Activated CD8-positive, alpha-beta memory T cell treated with anti-CD3 and anti-CD28 coated beads for 1 hour (primary cell): ENCODE measurements at places on chromosomes 2 and 18.

DNA sequence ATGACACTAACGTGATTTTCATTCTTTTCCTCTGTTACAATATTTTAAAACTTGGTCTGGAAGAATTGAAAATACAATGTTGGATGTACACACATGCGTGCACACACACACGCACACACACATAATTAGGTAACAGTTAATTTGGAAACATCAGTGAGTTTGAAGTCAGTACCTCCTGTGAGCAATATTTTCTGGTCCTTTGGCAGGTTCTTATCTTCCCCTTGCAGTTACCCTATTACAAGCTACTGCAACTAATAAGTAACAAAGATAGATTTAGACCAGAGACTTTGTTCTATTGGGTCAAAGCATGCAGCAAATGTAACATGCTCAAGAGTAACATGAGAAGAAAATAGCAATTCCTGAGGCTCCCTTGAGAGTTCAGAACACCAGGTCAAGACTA is 73.3 kb downstream of the ZNF385B start:
- DNase-seq: no peak

- no peak for DNase-seq
Observed at GRCh38 chr2:17583646-17584045, 43.1 kb downstream of the VSNL1 start.

GRCh38 chr2:127011231-127011661 is 95.7 kb downstream of the BIN1 start:
- no peak for DNase-seq

DNA sequence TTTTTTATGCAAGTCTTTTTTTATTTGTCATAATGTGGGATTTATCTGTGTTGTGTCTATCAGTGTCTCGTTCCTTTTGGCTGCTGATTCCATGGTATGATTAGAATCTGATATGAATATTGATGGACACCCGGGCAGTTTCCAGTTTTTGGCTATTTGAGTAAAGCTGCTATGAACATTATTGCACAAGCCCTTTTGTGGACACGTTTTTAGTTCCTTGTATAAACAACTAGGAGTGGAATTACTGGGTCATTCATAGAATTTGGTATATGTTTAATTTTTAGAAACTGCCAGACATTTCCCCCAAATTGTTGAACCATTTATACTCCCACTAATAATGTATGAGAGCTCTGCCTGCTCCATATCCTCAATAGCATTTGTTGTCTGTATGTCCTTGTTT is 26.6 kb downstream of the HK2 start:
- DNase-seq: no peak

DNA sequence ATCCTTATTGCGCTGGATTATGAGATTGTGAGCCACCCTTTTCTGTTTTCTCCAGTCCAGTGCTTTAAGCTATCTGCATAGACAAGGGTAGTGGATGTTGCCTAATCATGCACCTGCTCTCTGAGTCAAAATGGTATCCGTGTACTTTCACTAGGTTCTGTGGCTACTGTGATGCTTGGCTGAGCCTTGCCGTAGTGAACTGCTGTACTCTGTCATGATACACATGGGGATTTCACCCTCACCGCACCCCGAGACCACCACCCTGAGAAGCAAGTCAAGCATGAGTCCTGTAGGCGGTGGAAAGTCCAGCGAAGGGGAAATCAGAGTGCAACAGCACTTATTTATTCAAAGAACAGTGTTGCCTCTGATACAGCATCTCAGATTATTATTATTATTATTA is 55.0 kb downstream of the ARHGAP25 start:
- DNase-seq: no peak

- DNase-seq: no peak
Observed at GRCh38 chr2:117512307-117512706, 302.2 kb upstream of the DDX18 start.

DNA sequence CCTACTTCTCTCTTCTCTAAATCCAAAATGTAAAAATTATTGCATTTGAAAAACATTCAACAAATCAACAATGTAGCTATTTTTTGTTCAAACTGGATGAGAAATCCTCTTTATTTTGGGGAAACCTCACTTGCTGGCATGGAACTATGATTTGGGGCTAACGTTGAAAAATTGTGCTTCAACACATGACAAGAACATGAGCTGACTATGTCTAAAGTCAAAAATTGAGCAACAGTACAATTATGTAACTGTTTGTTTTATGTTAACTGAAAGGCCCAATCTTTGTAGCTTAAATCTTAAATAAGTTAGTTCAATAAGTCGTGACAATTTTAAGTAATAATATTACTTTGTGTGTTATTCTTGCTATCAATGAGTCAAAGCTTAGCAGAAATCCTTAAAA is 67.3 kb downstream of the TMEFF2 start:
- no peak for DNase-seq

DNA sequence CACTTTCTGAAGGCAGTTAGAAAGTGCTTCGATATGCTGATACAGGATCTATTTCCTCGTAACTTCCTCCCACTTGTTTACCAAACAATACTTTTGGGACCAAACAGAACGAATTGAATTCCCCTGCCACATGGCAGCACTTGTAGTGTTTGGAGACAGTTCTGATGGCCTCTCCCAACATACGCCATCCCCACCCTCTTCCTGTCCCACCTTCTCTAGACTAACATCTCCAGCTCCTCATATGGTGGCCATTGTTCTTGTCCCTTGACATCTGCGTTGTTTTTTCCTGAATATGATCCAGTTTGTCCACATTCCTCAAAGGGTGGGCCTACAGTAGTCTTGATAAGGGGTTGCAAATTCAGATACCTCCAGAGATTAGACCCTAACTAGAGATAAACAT is 53.4 kb upstream of the ANKRD44 start:
- DNase-seq: no peak

DNA sequence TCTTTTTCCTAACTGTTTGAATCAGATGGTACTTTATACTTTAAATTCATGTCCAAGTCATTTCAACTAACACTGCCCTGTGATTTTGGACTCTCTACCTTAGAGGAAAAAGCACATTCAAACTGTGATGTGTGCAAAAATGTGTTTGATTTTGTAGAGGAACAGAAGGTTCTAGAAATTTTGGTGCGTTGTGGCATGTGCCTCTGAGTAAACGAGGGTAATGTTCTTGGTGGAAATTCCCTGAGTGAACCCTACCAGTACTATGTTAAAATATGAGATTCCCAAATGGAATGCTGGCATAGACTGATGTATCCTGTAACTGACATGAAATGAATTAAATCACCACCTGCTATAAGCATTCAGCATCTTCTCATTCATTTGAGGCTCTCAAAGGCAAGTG is 901.9 kb upstream of the KLHL29 start:
- no peak for DNase-seq

DNA sequence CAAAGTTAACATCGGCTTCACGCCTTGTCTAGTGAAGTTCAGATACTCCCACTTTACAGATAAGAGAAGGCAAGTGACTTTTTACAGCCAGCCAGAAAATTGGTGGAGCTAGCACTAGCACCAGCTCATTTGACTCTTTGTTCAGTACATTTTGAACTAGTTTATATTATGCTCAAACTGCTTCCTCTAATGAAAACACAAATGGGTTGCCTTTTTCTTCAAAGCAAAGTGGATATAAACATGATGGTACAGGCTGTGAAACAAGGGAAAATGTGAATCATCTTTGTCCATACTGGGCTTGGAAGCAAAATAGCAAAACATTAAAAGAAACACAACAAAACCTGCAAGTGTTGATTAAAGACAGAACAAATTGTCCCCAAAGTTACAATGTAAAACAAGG is 99.6 kb upstream of the LHCGR start:
- DNase-seq: no peak

GRCh38 chr18:36331521-36331971 is 34.0 kb downstream of the FHOD3 start:
- DNase-seq: no peak

DNA sequence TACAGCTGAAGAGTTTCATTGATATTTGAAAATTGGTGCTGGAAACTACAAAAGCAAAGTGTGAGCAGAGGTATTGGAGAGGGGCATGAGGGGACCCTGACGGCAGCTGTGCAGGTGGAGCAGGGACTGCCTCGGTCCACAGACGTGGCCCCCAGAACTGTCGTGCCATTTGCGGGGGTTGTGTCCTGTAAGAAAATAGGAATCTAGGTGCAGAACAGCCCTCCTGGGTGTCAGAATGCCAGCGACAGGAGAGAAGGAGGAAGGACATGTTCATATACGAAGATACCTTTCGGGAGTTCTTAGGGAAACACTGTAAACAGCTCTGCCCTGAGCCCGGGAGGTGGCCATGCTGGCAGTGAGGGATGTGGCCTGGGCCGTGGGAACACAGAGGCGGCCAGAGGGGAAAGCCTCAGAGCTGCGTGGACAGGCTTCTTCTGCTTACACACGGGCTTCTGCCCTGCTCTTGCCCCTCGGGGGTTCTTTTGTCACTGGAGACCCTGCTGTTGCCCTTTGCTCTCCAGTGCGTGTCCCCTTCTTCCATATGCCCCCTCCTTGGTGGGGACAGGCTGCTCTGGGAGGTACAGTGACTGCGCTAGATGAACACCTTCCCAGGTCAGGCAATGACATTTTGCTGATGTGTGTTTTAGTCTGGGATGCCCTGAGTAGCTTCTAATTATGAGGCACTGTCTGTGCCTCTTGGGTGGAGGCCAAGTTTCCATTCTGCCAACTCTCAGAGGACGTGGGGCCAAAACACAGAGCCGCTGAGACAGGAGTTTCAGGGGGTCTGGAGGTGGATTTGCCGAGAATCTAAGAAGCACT is 81.9 kb upstream of the TXNDC2 start:
- DNase-seq: no peak

DNA sequence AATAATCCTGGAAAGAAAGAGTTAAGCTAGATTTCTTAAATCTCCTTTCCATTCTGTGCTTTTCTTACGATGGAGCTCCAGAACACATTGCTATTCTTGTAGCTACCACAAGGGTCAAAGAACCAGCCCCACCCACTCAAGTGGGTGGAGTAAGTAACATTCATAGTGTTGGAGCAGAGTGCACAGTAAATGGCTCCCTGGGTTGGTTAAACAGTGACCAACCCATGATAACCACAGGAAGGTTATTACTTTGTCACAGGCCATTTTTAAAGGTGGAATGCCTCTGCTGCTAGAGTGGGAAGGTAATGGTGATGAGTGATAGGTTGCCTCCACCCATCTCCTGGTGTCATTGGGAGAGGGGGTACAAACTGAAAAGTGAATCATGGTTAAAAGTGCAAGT is 13.9 kb downstream of the ARPC2 start:
- no peak for DNase-seq

GRCh38 chr2:66481100-66481549 is 46.2 kb downstream of the MEIS1 start:
- no peak for DNase-seq

GRCh38 chr18:79798999-79799370 is 1.2 kb downstream of the KCNG2 start:
- DNase-seq: no peak

DNA sequence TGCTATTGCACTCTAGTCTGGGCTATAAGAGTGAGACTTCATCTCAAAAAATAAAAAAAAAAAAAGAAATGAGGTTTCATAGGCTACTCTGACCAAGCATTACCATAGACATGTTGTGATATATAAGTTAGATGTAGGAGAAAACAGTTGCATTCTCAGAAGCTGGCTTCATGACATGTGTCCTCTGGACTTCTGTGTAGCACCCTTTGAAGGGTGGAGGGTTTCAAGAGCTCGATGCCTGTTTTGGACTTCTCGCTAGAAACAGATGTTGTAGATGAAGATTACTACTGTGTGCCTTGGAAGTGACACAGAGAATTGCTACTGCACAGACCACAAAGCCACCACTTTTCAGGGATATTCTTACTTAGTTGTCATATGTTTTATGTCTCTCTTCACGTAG is 91.0 kb downstream of the TMEM247 start:
- DNase-seq: no peak

DNA sequence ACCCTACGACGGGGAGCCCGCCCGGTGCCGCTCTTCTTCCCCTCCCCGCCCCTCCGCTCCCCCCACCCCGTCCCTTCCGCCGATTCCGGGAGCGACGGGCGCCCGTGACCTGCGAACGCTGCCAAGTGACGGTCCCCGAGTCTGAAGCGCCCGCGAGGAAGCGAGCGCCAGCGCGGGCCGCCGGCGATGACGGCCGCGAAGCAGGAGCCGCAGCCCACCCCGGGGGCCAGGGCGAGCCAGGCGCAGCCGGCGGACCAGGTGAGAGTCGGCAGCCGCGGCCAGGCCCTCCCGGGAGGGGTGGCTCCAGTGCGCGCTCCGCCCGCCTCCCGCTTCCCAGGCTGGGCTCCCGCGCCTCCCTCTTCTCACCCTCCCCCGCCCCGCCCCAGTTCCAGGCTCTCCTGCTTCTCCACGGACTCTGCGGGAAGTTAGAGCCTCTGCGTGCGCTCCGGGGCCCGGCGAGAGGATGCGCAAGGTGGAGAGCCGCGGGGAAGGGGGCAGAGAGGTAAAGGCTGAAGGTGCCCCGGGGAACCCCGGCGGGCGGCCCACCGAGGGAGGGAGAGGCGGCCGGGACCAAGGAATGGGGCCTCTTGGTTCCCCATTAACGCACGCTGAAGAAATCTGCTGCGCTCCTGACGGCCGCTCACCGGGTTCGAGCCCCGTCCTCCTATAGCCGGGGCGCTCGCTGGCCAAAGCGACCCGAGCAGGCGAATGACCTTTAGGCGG is 719.5 kb downstream of the DPP10 start:
- DNase-seq: no peak

DNA sequence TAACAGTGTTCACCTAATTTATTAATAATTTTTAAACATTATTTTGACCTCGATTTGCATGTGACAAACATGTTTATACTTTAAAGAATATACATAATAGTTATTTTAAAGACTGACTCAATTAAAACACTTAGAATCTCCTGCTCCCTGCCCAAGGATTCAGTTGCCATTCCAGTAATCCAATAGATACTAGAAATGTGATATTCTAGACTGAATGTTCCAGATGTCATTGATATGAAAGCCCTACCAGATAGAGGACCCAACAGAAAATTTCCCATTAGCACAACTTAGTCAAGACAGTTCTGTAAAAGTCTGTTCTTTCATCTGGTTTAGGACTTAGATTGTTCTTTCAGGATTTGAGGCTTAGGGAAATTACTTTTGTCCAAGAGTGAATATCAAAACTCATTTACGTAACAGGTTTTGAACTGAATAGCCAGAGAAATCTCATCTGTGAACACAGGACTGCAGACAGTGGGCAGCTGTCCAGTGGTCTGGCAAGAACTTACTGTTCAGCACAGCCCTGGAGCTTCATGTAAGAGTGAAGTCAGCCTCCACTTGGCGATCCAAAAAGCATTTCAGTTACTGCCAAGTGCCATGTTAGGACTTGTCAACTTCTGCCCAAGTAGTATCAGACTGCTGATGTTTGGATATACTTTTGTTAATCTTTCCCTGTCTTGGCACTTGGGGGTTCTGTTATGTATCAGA is 77.5 kb downstream of the OSBPL6 start:
- no peak for DNase-seq

DNA sequence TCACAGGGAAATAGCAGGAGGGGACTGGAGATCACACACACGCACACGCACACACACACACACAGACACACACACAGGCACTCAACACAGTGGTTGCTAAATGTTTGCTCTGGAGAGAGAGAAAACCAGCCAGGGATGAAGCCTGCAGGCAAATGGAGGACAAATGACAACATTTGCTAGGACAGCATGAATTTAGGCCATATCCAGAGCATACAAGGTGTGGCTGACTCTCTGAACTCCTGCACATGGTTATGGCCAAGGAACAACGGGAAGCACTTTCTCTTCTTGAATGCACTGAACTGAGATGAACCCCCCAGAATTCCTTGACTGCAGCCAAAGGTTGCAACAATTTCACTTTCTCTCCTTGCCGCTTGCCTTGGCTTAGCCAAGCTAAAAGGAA is 230.0 kb upstream of the RASGRP3 start:
- DNase-seq: no peak

GRCh38 chr2:235694721-235695601 is 201.1 kb downstream of the AGAP1 start:
- DNase-seq: no peak

- no peak for DNase-seq
Observed at GRCh38 chr2:240284503-240285259, 144.2 kb upstream of the OTOS start.
